ENCODE measurements at places on chromosomes 6 and 20.

DNA sequence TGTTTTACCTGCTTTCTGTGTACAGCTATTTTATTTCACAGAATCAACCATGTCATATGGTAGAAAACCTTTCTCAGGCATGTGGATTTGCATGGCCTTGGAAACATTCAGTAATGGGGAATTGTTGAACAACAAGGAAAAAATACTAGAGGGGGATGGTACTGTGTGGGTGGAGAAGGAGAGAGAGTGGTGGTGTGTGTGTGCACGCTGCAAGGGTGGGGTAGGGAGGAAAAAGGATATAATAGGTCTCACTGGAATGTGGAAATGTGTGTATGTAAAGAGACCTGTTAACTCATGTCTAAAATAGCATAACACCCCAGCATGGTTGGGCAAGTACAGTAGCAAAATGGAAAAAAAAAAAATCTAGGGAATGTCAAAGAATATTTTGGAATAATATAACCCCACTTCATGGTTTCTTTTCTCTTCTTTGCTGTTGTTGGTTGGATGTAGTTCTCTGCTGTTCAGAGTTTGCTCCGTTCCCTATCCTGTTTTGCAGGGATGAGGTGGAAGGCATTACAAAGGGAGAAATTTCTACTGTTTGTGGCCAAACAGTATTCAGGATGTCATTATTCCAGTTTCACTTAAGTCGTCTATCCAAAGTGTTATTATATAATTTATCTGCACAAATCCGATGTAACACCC, 93.9 kb upstream of the CITED2 start:
- DNase-seq, result no peak

GRCh38 chr6:158143700-158144099, 24.4 kb downstream of the SERAC1 start:
- no peak for DNase-seq

- DNase-seq, result peak; percentile 47
These were observed 54.2 kb downstream of the MRPL14 start for GRCh38 chr6:44072959-44073611.

- DNase-seq, result no peak
These were observed 85.5 kb upstream of the C20orf144 start for GRCh38 chr20:33576432-33577125.

- no peak for DNase-seq
These were observed 226.1 kb upstream of the RREB1 start for GRCh38 chr6:6881438-6882225.

- peak; percentile 11 for DNase-seq
These were observed 26.8 kb downstream of the C6orf89 start for GRCh38 chr6:36912586-36912985.

DNA sequence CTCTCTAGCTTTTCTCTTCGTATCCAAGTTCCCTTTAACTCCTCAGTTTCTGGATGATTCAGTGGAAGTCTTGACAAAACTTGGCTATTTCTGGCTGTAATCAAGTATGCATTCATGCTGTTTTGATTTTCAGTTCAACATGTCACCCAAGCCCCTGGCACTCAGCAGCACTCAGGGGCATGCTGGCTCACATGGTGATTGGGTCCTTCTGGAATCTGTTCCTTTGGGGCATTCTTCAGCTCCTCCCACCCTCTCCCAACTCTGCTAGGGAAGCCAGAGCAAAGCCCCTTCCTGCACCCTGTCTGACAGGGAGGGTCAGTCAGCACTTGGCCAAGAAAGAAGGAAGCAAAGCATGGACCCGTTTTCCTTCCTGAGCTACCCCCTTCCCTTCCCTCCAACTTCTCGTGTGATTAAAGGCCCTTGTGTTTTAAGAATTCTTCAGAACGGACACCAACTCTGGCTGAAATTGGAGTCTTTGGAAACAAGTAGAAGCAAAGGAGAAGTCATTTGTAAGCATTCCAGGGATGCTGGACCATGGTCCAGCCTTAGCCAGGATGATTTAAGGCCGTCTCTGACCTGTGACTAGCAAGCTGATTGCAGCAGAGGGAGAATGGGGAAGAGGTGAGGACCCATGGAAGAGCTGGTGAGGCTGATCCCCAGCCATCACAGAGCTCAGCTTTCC, 7.1 kb downstream of the PLEKHG1 start:
- DNase-seq, result no peak

DNA sequence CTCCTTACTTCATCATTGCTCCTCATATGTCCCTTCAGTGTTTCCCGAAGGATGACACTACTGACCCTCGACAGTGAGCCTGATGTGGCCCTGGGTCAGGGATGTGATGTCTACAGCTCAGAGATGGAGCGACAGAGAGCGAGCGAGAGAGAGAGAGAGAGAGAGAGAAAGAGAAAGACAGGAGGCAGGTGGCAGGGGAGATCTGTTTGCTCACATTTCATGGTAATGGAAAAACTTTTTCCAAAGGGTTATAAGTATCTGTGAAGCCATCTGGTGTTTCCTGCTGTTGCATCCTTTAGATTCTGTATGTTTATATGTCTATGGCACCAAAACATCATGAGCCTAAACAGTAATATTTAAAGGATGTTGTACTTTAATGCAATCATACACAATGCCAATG, 77.2 kb downstream of the PPP1R3G start:
- DNase-seq, result no peak

DNA sequence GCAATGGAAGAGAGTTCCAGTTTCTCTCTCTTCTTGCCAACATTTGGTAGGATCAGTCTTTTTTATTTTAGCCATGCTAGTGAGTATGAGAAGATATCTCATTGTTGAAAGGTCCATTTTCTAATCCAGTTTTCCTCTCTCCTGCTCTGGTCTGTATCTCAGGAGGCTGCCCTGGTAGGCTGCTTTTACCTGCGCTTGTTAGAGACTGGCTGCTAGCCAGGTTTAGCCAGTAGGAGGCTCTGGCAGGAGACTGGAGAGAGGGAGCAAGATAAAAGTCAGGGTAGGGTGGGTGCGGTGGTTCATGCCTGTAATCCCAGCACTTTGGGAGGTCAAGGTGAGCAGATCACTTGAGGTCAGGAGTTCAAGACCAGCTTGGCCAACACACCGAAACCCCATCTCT, 68.6 kb upstream of the FOXP4 start:
- DNase-seq, result no peak

- no peak for DNase-seq
These were observed 235.4 kb downstream of the HDGFL1 start for GRCh38 chr6:22804620-22805261.

GRCh38 chr6:125524356-125524755, 222.6 kb upstream of the HDDC2 start:
- DNase-seq, result no peak

DNA sequence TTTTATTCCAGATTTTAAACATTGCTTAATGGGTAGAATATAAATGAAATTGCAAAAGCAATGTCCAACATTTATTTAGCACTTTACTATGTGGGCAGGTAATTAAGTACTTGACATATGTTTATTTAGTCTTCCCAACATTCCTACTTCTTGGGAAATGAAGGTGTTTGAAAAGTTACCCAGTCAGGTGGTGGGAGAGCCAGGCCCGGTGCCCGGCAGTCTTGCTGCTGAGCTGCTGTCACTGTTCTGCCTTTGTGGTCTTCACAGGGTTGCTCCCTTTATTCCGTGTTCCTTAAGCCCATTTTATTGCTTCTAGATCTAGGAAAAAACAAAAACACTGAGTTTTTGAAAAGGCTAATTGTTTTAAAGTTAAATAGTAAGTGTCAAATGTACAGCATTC, 42.6 kb upstream of the TULP4 start:
- no peak for DNase-seq

DNA sequence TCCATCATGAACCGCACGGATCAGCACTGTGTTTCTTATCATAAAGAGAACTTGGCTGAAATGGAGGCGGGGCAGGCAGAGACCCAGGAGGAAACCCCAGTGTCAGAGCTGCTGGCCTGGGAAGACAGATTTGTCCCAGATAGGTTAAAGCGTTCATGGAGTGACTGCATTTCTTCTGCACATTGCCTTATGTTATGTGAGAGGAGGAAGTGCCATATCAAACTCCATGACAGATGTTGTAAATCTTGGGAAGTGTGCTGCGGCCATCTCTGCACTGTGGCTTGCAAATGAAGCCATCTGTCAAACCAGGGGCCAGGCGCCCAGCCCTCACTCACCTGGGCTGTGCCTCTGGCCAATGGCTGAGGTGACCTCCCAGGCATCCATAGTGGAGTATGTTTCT, 163.0 kb downstream of the SLC24A3 start:
- no peak for DNase-seq

- DNase-seq, result no peak
These were observed 179.0 kb upstream of the MAP3K7 start for GRCh38 chr6:90765895-90766294.

DNA sequence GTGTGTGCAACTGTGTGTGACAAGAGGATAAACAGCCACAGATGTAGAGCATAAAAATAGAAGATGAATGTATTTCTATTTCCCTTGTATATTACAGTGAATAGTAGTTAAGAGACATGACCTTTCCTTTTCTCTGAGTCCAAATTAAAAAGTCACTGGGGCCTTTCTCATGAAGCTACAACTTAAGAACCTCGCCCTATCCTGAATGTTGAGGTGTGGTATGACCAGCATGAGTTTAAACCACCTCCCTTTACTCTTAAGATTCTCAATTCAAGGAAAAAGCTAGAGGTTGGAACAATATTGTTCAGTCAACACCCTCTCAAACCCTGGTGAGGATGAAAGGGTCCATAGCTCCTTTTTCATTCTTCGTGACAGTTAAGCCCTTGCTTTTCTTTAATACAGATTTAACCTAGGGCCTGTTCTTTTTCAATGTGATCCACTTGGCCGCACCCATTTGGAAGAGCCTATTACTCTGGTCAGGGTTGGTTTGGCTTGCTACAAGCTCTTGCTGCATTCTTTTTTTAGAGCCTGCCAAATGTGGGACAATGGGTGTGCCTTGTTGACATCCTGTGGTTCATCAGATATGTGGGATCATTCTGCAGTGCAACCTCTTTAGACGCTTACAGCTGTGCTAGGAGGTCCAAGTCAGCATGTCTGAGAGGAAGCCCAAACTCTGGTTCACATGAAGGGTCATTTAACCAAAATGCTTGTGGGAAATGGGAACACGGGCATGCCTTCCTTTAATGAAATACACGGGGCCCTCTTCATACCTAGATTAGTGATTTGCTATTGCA, 290.0 kb downstream of the HAO1 start:
- no peak for DNase-seq

- no peak for DNase-seq
These were observed 174.7 kb downstream of the DHX35 start for GRCh38 chr20:39136798-39137197.

DNA sequence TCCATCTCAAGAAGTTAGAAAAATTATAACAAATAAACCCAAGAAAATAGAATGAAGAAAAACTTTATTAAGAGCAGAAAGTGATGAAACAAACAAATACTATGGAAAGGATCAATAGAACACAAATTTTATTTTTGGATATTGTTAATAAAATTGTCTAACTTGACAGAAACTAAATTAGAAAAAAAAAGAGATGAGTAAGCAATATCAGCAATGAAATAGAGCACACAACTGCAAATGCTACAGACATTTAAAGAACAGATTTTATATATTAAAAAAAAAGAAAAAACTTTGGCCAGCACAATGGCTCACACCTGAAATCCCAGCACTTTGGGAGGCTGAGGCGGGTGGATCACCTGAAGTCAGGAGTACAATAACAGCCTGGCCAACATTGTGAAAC, 628.0 kb downstream of the EPHA7 start:
- DNase-seq, result no peak

DNA sequence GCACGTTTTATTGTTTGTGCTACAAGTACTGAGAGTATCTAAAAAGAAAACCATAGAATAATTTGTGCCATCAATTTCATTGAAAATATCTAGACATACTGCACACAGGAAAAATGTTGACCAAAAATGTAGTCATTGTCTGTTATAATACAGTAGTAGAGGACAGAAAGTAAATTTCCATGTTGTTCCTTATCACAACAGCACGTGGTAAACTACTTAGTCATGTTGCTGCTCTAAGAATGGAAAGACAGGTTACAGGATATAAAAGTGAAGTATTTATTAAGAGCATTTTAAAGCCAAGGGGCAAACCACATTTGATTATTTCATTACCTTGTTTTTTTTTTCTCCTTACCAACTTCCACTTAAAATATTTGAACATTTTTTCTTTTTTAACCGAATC, 89.0 kb upstream of the CEP85L start:
- no peak for DNase-seq

DNA sequence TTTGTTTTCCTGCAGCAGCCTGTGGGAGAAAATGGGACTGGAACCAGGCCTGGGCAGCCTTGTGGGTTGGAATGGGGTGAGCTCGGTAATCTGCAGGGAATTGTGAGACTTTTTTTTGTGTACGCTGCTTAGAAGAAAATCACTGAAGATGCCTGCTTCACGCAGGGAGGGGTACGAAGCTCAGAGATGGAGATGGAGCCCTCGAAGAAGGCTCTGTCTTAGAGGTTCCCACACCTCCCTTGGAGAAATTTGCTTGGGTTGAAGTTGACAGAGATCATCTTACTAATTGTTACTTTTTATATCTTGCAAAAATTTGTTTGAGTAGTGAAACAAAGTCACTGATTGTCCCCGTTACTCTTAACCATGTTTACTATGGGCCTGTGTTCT, 894 bp downstream of the PYGB start:
- DNase-seq, result no peak

DNA sequence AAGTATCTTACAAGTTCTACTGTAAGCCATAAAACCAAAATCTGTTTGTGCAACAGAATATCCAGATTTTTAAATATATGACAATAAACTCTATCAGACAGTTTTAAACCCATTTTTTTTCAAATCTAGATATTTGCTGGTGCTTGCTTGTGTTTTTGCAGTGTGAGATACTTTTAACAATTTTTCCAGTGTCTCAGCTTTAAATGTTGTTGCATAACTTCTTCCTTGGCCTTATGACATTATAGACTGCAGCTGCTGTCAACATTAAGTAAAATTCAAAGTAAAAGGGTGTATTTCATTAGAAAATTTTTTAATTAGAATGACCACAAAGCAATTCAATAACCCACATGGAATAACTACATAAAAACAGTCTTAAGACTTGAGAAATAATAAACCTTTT, 139.5 kb downstream of the PTPRK start:
- DNase-seq, result no peak

DNA sequence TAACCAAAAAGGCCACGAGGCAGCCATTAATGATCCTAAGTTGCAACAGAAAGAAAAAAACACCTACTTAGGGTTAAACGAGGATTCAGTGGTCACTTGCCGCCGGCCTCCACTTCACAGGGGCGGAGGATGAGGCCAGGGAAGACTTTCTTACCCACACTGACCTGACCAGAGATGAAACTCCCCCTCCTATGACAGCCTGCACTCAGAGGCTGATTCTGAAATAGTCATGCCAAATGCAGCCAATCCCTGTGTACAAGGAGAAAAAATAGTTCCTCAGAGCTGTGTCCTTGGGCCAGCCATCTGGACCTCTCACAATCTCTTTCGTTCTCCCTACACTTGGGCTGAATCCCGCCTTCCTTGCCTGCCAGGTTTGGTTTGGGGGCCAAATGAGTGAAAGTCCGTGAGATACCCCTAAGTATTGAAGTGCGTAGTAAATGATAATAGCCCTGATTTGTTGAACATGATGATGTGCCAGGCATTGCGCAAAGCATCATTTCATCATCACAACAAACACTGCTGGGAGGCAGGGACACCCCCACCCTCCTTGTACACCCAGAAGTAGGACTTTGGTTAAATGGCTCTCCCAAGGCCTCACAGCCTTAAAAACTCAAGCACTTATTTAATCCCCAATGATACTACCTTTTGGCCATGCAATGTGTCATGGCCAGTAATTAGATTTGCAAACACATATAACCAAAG, 3.2 kb upstream of the IRF4 start:
- DNase-seq, result no peak

- DNase-seq, result no peak
These were observed 528.7 kb upstream of the SOX4 start for GRCh38 chr6:21064756-21065340.

Measured in stimulated activated CD8-positive, alpha-beta memory T cell treated with anti-CD3 and anti-CD28 coated beads, Interleukin-15, amount 100 ng/mL, for 24 hours (primary cell).